ENCODE measurements at places on chromosomes 1 and 21. TPM values are rescaled to one million over a fixed set of nuclear protein-coding genes. Genes with fewer than 3 reads are reported as not detected.
A peak's percentile ranks its signal among the peaks of the same experiment; 100 is the strongest.

GRCh38 chr1:159823406-159823805 is 3.3 kb upstream of the SLAMF8 start:
- no peaks in the 10 kb centered on the region for H3K36me3 ChIP-seq
- DNase-seq, result no peak
- no peaks in the 10 kb centered on the region for H3K27me3 ChIP-seq
- H3K4me1 ChIP-seq, result peaks cover 6% of the 10 kb centered on the region
- no peak overlapping the region for H3K27ac ChIP-seq

DNA sequence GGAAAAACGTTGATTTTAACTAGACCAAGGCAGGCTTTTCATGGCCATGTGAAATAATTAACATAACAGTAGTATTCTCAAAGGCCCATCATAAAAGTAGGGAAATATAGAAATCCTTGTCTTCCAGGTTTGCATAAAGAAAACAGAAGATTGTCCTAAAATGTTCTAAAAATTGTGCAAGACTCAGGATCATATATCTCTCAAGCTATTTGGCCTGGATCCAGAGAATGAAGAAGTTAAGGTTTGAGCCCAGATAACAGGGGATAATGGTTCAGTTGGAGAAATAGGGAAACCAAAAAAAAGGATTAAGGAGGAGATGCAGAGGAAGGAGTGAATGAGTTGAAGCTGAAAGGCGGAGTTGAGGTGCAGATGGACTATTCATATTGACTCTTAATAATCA is 555.5 kb upstream of the NR5A2 start:
- H3K4me1 ChIP-seq, result no peaks in the 10 kb centered on the region
- H3K27ac ChIP-seq, result no peak overlapping the region
- H3K36me3 ChIP-seq, result no peaks in the 10 kb centered on the region
- H3K4me3 ChIP-seq, result no peak overlapping the region

- peak overlapping the region; percentile 73 for H3K27ac ChIP-seq
- peak; percentile 67 for DNase-seq
- peaks cover 58% of the 10 kb centered on the region for H3K4me1 ChIP-seq
- H3K36me3 ChIP-seq, result no peaks in the 10 kb centered on the region
Measured at GRCh38 chr1:225440380-225441221, 12.8 kb upstream of the LBR start.

DNA sequence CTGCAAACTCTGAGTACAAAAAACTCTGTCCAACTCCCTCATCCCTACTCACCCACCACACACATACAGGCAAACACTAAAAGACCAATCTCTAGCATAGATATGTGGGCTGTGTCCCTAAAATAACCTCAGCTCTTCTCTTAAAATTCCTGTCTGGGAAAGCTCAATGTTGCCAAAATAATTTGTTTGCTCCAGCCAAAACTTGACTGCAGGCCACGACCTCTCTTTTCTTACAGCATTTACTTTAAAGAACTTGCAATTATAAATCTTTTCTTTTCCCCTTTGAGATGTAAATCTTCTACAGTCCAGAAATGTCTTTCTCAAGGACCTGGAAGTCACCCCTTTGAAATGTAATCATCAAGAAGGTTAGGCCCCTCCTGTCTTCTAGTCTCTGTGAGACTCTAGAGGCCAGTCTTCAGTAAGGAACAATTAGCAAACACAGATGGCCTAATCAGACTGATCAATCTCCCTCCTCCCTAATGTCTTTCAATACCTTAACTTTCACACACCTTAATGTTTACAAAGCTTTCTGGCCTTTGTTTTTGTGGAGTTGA is 483.6 kb upstream of the RGS18 start:
- H3K27me3 ChIP-seq, result no peaks in the 10 kb centered on the region
- no peaks in the 10 kb centered on the region for H3K36me3 ChIP-seq
- DNase-seq, result peak; percentile 77
- no peak overlapping the region for H3K4me3 ChIP-seq
- no peak overlapping the region for H3K27ac ChIP-seq

DNA sequence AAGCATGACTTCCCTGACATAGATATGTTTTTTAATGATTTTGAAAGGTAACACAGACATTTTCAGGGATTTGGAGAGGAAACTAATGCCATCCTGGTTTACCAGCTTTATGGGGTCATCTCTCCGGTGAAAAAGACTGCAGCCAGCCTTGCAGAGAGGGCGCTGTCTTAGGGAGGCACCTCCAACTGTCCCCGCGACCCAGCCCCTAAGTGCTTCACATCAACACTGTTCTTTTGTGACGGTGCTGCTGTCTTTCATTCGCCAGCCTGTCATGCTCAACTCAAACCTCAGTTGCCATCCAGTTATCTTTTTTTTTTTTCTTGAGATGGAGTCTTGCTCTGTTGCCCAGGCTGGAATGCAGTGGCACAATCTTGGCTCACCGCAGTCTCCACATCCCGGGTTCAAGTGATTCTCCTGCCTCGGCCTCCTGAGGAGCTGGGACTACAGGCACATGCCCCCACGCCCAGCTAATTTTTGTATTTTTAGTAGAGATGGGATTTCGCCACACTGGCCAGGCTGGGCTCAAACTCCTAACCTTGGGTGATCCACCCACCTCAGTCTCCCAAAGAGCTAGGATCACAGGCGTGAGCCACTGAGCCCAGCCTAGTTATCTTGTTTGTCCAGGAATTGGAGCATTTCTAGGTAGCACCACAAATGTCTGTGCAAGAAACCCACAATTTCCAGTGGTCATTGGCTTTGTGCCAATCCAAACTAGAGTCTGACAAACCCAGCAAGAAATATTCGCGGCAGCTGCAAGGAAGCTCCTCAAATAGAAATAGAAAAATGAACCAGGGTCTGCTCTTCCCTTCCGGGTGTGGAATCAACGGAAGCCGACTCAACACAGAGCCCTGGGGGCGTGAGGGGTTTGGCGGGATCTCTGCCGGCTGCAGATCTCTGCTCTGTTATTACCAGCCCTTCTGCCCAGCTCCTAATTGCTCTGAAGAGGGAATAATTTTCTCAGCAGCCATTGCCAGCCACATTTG is 24.2 kb downstream of the PDE9A start:
- H3K4me3 ChIP-seq, result no peak overlapping the region
- DNase-seq, result peak; percentile 75
- H3K27me3 ChIP-seq, result peaks cover 3% of the 10 kb centered on the region
- no peak overlapping the region for H3K27ac ChIP-seq

DNA sequence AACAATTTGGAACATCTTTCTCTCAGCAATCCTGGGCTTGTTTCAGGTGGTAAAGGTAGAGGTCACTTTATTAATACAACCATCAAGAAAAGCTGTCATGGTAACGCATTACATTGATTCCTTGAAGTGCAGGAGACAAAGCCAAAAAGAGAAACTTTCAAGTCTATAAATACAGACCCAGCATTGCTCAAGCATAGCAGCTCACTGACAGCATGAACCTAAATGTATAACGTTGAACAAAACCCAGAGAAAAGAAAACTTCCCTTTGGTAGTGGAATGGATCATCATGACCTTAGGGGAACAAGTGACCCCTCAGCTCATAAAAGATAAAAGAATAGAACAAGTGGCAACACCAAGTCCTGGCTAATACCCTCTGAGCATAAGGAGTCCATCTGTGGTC is 332.2 kb downstream of the NTNG1 start:
- no peaks in the 10 kb centered on the region for H3K36me3 ChIP-seq
- H3K4me3 ChIP-seq, result no peak overlapping the region
- H3K4me1 ChIP-seq, result no peaks in the 10 kb centered on the region
- DNase-seq, result no peak

DNA sequence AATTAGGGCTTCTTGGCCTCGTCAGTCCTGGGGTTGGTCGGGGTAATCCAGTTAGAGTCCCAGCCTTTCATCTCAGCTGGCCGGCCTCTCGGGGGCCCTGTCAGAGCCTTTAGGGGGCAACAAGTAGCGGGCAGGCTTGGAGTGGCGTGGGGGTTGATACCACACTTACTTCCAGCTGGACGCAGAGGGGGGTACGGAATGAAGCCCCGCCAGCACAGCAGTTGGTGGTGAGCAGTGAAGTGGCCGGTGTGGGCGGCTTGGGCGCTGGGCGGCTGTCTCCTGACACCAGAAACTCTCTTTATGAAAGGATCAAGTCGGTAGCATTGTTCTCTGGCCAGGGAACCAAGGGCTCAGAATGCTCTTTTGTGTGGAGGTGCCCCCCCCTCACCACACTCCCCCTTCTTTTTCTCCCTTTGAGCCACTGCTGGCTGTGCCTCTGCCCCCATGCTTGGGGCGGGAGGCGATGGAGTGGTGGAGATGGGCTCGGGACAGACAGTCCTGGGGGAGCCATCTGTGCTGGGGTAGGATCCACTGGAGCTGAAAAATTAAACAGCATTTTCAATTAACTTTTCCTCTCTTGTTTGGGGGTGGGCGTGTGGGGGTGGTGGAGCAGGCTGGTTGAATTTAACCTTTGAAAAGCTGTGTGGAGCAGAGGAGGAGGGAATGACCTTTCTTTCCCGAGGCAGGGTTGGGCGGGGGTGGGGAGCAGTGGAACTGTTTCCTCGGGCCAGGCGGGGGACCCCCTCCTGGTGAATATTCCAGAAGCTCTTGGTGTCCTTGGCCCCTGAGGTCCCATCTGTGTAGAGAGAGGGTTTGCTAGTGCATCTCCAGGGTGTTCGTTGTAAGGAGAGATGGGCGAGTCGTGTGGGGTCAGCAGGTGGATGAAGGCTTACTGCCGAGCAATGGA is 102.7 kb downstream of the RNF220 start:
- no peak overlapping the region for H3K27ac ChIP-seq
- DNase-seq, result no peak
- no peak overlapping the region for H3K4me3 ChIP-seq
- no peaks in the 10 kb centered on the region for H3K4me1 ChIP-seq
- H3K27me3 ChIP-seq, result no peaks in the 10 kb centered on the region

DNA sequence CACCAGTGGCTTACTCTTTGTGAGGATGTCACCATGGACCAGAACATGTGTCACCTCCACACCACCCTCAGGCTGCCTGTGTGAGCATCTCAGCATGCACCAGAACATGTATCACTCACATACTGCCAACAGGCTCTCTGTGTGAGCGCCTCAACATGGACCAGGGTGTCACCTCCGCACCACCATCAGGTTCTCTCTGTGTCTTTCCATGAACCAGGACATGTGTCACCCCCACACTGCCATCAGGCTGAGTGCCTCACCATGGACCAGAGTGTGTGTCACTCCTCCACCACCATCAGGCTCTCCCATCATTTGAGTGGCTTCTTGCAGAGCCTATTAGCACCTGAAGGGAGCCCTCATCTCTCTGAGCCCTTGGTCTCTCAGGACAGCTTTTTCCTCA is 125.2 kb downstream of the ZNF648 start:
- H3K27me3 ChIP-seq, result no peaks in the 10 kb centered on the region
- no peaks in the 10 kb centered on the region for H3K36me3 ChIP-seq
- H3K4me3 ChIP-seq, result no peak overlapping the region
- DNase-seq, result no peak

DNA sequence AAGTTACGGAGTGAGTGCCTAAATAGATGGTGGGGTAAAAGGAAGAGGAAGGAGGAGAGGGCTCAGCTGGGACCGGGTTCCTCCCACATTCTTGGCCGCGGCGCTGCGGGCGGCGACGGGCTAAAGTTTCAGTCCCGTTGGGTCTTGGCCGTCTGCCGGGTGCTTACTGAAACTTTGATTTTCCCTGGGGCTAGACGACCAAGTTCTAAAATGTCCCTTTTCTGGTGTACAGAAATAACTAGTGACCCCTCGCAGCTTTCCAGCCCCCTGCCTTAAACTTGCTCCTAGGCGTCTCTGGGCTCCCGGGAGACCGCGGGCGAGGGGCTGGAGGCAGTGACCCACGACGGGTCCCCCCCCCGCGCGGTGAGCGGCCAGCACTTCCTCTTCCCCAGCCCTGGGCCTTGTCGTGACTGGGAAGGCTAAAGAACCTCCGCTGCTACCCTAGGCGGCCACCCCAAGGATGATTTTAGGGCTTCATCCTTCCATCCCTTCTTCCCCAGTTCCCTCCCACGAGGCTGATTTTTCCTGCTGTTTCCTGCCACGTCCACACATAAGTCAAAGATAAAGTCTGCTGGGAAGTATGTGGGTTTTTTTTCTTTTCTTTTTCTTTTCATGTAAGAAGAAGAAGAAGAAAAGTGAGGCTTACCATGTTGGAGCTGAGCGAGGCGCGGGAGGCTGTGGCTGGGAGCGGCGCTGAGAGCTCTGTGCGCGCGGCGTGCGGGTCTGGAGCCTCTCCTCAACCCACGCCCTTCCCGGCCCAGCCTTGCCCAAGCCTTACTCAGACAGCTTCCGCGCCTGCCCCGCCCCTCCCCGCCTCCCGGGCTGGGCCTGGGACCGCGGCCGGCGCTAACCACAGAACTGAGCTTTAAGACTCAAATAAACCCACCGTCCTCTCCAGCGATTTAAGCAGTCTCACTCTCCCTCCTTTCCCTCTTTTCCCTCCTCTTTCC is at the start of gene S100A11:
TSS of gene S100A11 (minus strand) at position 738 of the 950 bp plus-strand sequence. CDS start at position 649, 89 bp downstream.
- H3K36me3 ChIP-seq, result peaks cover 22% of the 10 kb centered on the region
- peak within 1 kb of the TSS; percentile 60 for H3K4me3 ChIP-seq
- H3K4me1 ChIP-seq, result peaks cover 69% of the 10 kb centered on the region
- peak; percentile 96 for DNase-seq
- H3K27me3 ChIP-seq, result no peaks in the 10 kb centered on the region

GRCh38 chr1:180912211-180912800 is 391 bp upstream of the KIAA1614 start:
- no peak for DNase-seq
- peak overlapping the region; percentile 94 for H3K27ac ChIP-seq
- peaks cover 22% of the 10 kb centered on the region for H3K27me3 ChIP-seq
- H3K4me3 ChIP-seq, result peak overlapping the region; percentile 51

GRCh38 chr1:151849871-151850270 is 3.6 kb downstream of the THEM5 start:
- peaks cover 5% of the 10 kb centered on the region for H3K4me1 ChIP-seq
- no peak for DNase-seq
- H3K36me3 ChIP-seq, result no peaks in the 10 kb centered on the region
- peaks cover 57% of the 10 kb centered on the region for H3K27me3 ChIP-seq

GRCh38 chr1:23597635-23598388 is 38.5 kb upstream of the ID3 start:
- H3K27me3 ChIP-seq, result no peaks in the 10 kb centered on the region
- DNase-seq, result no peak

GRCh38 chr1:240575981-240576662 is 35.8 kb downstream of the GREM2 start:
- H3K27ac ChIP-seq, result no peak overlapping the region
- H3K27me3 ChIP-seq, result no peaks in the 10 kb centered on the region
- H3K4me3 ChIP-seq, result no peak overlapping the region
- H3K4me1 ChIP-seq, result no peaks in the 10 kb centered on the region
- no peaks in the 10 kb centered on the region for H3K36me3 ChIP-seq

DNA sequence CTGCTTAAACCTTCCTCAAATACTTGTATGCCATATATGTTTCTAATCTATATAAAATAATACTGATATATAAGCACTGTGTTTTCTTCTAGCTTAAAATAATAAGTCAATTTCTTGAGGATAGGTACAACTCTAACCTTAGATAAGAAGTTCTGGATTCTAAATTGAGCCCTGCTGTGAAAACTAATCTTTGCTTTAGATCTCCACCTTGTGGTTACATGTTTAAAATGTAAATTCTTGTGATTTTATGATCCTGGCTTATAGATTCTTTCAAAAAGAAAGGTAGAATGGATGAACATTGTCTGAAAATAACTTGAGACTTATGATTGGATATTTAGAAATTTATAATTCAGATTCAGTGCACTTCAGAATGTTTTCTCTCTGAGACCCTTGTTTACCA is 38.9 kb upstream of the HMCN1 start:
- no peak for DNase-seq
- no peak overlapping the region for H3K4me3 ChIP-seq
- H3K36me3 ChIP-seq, result no peaks in the 10 kb centered on the region
- H3K4me1 ChIP-seq, result no peaks in the 10 kb centered on the region
- no peak overlapping the region for H3K27ac ChIP-seq
- no peaks in the 10 kb centered on the region for H3K27me3 ChIP-seq

The MYCL gene
- total RNA-seq, result not detected

The HMGCS2 gene
- total RNA-seq, result 203 TPM

The PTGFRN gene
- 54.5 TPM for total RNA-seq

The TRAPPC10 gene
- total RNA-seq, result 32.9 TPM

The OR10R2 gene
- total RNA-seq, result not detected

Data from stomach (tissue), 19 donors.